Stimulated activated CD8-positive, alpha-beta memory T cell treated with anti-CD3 and anti-CD28 coated beads, Interleukin-7, amount 100 ng/mL, for 1 hour (primary cell): ENCODE measurements at places on chromosomes 3 and 15.

DNA sequence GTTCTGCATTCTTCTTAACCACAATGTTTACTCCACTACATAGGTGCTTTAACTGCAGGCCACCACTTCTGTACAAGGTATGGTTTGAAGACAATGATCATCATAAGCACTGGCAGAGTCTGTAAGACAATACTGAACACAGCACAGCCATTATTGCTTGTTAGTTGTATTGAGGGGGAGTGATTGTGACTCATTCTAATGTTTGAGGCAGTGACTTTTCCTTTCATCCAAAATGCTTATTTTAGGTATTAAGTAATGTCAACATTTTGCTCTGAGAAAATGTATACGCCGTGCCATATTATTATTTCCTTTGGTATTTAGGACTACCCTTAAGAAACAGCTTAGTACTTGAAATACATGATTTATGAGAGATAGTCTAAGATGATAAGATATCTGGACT lies 618.2 kb upstream of the ZNF717 start:
- DNase-seq: no peak

DNA sequence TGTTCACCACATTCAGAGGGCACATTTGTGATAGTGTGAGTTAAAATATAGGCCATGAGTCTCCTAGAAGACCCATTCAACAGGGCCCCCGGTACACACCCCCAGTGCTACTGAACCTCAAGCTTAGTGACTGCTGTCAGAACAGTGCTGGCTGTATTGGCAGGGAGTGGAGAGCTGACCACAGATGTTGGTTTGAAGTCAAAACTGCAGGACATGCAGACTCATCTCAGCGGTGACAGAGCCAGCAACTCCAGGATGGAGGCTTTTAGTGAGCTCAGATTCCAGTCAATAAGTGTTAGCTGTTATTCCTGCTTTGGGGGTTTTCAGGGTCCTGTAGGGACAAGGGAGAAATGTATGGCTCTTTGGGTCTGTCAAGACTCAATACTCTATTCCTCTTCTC lies 29.1 kb downstream of the PRR20G start:
- no peak for DNase-seq

GRCh38 chr15:88166082-88166993 lies 90.2 kb downstream of the NTRK3 start:
- no peak for DNase-seq

DNA sequence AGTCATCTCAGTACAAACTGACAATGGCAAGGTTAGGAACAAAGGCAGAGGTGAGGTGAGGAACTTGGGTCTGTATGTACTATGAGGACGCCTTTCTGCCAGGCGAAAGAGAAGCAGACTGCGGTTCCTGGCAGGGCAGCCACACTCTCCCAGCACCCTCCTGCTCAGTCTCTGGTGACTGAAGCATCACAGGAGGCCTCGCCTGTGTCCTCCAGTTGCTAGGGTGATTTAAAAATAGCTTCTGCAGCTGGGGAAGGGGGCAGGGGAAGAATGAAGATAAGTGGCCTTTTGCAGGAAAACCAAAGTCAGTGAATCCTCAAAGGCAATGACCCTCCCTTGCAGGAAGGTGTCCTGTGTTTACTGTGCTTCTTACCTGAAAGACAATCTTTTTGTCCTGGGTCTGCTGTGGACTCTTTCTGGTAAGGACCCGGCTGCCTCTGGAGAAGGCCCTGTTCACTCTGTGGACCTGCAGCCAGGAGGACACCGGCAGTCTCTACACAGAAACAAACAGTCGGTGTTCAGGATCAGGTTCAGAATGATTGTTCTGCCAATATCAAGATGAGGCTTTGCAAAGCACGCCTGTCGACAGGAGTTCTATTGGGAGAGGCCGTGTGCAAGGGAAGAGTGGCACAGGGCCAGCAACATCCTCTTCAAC lies 65.7 kb upstream of the DGKG start:
- no peak for DNase-seq

GRCh38 chr3:35987386-35987785 lies 348.1 kb downstream of the ARPP21 start:
- no peak for DNase-seq

DNA sequence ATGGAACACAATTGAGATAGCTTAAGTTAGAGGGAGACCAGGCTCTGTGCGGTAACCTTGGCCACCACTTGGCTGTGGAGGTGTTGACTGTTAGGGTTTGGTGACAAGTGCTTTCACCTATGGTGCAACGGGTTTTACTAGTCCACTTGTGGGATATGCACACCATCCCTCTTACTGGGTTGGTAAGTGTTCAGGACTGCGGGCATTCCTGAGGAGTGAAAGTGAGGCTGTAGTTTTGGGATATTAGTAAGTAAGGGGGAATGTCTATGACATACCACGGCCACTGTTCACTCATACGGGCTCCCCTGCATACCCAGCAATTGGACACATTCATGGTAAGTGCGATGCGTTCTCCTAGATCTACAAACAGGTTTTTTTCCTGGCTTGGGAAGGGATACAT lies 8.0 kb upstream of the RAD54L2 start:
- no peak for DNase-seq

GRCh38 chr3:124569761-124570160 lies 160.5 kb upstream of the UMPS start:
- DNase-seq: no peak

GRCh38 chr3:77605308-77605707 lies 565.4 kb downstream of the ROBO2 start:
- DNase-seq: no peak

GRCh38 chr15:48516121-48516520 lies 129.4 kb downstream of the FBN1 start:
- DNase-seq: no peak

DNA sequence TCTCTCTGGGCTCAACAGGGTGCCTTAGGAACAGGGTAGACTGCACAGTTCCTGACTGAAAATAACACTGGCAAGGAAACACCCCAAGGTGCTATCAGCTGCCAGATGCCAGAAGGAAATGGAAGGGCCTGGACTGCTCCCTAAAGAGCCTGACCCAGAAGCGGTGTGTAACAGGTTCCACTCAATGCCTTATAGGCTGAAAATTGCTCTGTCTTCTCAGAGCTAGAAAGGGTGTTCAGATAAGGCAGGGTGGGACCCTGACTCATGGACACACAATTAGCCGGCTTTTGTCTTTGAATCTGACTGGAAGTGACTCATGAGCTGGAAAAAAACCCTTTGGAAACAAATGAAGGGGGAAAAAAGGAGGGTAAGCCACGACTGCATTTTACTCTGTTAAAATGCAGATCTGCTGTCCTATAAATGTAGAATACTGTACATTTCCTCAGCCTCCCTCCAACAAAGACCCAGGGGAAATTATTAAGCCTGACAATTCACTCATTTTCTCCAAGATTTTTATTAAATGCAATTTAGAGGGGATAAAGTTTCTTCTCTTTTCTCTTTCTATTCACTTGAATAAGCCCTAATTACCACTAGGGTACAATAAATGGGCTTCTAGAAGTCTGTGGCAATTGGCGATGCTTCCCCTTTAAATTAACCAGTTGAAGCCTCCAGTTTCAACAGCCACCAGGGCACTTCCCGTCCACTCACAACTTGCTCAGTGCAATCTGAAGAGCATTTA lies 160.2 kb upstream of the TBL1XR1 start:
- DNase-seq: no peak

DNA sequence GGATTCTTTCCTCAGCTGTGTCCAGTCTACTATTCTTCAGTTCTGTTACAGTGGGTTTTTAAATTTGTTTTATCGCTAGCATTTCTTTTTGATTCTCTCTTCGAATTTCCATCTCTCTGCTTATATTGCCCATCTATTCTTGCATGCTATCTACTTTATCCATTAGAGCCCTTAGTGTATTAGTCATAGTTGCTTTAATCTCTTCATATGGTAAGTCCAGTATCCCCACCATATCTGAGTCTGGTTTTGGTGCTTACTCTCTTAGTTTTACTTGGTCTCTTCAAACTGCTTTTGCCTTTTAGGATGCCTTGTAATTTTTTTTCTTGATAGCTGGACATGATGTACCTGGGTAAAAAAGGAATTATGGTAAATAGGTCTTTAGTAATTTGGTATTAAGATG lies 9.1 kb downstream of the TIMMDC1 start:
- DNase-seq: no peak

- DNase-seq: no peak
These were observed 122.1 kb downstream of the AQP9 start for GRCh38 chr15:58260205-58260724.

DNA sequence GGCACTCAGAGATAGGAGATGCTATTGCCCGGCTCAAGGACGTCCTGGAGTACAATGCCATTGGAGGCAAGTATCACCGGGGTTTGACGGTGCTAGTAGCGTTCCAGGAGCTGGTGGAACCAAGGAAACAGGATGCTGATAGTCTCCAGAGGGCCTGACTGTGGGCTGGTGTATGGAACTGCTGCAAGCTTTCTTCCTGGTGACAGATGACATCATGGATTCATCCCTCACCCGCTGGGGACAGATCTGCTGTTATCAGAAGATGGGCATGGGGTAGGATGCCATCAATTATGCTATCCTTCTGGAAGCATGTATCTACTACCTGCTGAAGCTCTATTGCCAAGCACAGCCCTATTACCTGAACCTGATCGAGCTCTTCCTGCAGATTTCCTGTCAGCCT lies 26.4 kb downstream of the BCL2A1 start:
- no peak for DNase-seq

DNA sequence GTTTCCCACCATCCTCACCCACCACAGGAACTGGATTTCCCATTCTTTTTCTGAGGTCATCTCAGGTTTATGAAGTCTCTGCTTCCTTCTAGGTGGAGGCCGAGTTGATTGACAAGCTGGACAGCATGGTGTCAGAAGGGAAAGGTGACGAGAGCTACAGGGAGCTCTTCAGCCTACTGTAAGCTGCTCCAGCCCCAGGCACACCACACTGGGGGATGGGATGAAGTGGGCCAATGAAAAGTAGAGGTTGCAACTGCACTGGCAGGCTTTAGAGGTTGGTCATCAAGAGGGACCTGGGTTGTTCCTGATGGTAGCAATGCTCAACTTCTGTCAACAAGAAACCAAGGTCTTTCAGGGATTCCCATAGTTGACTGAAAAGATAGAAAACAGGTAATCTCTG lies 55.0 kb upstream of the MANF start:
- DNase-seq: no peak

- DNase-seq: no peak
These were observed 596.7 kb downstream of the TUSC7 start for GRCh38 chr3:117306299-117306698.

DNA sequence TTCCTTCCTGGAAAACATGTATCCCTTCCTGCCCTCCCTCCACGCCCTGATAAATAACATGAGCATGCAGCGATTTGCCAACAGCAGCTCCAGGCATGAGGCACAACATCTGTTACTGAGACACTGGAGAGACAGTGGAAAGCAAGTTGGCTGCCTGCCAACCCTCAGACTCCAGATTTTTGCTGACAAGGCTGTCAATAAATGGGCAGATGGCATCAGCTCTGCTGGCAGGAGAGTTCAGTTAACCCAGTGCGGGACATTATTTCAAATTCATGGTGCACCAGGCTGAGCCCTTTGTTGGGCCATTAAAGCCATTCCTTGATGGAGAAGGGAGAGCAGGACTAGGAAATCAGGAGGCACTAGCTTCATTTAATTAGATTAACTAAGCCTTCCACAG lies 293.3 kb downstream of the MEX3B start:
- DNase-seq: no peak

- no peak for DNase-seq
These were observed 61.1 kb upstream of the GCNT3 start for GRCh38 chr15:59550530-59550929.

DNA sequence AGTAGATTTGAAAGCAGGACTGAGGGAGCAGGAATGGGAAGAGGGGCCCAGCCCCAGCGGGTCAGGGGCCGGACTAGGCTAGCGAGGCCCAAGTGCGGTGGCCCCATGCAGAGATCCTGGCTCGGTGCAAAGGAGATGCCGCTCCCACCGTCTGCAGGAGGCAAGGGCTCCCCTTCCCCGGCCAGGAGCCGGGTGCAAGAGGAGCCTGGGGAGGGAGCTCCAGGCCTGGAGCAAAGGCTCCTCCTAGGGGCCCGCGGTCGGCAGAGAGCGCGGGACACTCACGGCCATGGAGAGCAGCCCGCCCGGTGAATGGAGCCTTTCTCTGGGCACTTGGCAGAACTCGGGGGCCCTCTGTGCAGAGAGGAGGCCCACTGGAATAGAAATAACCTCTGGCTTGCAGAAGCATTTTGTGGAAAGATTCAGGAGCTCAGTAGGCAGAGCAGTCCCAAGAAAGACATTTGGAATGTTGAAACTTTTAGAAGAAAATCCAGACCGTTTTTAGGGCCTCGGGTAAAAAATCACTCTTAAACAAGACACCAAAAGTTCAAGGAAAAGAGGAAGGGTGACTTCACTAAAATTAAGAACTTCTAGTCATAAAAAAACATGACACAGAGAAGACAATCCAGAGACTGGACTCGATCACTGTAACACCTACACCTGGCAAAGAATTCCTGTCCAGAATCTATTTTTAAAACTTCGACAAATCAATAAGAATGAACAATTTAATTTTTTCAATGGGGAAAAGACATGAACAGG lies 43.0 kb upstream of the USP3 start:
- no peak for DNase-seq

DNA sequence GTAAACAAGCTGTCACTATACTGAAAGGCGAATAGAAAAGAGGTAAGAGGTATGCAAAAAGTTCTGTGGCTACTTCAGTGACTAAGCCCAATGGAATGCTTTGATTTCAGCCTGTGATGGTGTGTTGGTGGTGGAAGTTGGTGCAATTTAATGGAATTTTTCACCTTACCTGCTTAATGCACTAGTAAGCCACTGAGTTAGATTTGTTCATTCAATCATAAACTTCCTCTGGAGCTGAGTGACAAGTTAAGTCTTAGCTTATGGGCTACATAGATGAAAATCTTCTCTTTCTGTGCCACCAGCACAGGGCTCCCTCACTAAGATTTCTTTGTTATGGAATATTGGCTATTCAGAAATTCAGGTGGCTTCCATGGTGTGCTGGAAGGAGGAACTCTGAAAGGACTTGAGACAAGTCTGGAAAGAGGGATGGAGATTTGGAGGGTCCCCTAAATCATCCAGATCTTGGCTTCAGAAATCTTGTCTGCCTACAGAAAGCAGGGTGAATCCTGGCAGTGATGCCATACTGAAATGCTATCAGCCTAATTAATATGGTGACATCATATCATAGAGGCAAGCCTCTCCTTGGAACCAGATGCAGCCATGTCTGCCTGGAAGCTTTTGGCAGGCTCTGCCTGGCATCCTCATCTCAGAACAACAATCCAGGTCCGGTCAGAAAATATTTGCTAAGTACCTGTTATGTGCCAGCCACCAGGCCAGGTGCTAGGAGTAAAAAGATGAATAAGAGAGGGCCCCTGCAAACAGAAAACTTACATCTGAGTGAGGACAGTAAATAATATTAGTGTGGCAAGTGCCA lies 8.1 kb upstream of the GAP43 start:
- DNase-seq: no peak

- no peak for DNase-seq
These were observed 182.7 kb upstream of the DCBLD2 start for GRCh38 chr3:99084156-99084555.

- DNase-seq: no peak
These were observed at the start of gene KLHL40 for GRCh38 chr3:42685363-42685881. Gene KLHL40 (plus strand): TSS chr3:42685537. CDS start chr3:42685619, 82 bp downstream.
